Astrocyte of the cerebellum (primary cell): ENCODE measurements at places on chromosomes 7 and 10.

DNA sequence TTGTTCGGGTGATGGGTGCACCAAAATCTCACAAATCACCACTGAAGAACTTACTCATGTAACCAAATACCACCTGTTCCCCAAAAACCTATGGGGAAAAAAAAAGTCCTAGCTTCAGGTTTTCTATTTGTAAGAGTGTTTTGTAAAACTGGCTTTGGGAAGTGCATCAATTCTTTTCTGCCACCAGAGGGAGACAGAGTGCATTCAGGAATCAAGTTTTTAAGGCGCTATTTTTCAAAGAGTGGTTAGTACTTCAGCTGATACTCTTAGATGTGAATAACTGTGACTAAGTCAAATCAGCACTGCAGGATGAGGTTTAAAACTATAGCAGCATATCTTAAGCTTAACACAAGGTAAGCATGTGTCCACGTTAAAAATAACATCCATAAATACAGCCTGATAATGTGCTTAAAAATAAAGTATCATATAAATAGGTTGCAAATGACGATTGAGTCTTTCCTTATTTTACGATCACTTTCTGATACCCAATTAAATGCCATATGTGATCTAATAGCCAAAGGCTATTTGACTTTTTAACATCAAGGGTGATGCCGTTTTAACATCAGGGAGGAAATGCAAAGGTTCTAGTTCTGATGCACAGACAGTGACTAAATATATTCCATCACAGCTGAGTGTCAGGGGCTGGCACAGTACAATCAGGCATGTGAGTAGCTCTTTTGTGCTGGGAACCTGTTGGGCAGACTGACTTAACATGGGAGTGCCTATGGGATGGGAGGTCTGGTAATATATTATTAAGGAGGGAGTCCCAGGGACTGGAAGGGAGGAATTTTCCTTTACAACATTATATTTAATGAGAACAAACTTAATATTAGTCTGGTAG, 10.6 kb upstream of the LYZL2 start:
- DNase-seq, result peak; percentile 69

GRCh38 chr7:155800301-155800700, 12.0 kb downstream of the SHH start:
- DNase-seq, result no peak

- no peak for DNase-seq
These were observed 30.7 kb upstream of the SFMBT2 start for GRCh38 chr10:7441403-7442147.

DNA sequence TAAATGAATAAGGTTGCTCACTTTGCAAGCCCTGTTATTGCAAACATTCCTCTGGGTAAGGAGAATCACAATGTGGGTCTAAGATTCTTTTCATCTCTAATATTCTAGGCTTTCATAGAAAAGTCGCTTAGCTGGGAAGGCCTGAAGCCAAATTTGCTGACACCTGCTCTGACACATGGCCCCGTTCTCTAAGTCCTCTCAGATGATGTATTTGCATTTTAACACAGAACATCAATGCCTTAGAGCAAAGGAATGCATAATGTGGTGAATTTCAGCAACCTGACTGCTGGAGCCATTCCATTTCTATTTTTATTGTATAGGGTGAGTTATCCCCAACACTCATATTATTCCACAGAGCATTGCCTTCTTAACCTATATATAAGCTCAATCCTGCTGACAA, 682.1 kb upstream of the NRP1 start:
- DNase-seq, result no peak

DNA sequence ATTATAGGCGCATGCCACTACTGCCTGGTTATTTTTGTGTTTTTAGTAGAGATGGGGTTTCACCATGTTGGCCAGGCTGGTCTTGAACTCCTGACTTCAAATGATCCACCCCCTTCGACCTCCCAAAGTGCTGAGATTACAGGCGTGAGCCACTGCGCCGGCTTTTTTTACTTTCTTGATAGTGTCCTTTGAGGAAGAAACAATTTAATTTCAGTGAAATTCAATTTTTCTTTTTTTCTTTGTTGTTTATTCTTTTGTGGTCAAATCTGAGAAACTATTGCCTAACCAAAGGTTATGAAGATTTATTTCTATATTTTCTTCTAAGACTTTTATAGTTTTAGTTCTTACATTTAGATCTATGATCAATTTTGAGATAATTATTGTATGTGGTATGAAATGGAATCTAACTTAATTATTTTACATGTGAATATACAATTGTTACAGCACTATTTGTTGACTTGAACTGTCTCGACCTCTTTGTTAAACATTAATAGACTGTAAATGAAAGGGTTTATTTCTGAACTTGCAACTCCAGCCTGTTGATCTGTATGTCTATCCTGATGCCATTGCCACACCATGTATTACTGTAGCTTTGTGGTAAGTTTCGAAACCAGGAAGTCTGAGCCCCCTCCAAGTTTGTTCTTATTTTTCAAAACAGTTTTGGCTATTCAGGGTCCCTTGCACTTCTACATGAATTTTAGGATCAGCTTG, 19.8 kb upstream of the RASSF4 start:
- no peak for DNase-seq
